ENCODE measurements at places on chromosomes 6 and 20.

GRCh38 chr6:30939473-30939872 lies 1.3 kb upstream of the MUCL3 start:
- DNase-seq, result no peak

GRCh38 chr20:19047040-19047950 lies 165.1 kb upstream of the SLC24A3 start:
- DNase-seq, result no peak

- no peak for DNase-seq
Measured at GRCh38 chr20:60034231-60035110, 76.2 kb downstream of the CDH26 start.

DNA sequence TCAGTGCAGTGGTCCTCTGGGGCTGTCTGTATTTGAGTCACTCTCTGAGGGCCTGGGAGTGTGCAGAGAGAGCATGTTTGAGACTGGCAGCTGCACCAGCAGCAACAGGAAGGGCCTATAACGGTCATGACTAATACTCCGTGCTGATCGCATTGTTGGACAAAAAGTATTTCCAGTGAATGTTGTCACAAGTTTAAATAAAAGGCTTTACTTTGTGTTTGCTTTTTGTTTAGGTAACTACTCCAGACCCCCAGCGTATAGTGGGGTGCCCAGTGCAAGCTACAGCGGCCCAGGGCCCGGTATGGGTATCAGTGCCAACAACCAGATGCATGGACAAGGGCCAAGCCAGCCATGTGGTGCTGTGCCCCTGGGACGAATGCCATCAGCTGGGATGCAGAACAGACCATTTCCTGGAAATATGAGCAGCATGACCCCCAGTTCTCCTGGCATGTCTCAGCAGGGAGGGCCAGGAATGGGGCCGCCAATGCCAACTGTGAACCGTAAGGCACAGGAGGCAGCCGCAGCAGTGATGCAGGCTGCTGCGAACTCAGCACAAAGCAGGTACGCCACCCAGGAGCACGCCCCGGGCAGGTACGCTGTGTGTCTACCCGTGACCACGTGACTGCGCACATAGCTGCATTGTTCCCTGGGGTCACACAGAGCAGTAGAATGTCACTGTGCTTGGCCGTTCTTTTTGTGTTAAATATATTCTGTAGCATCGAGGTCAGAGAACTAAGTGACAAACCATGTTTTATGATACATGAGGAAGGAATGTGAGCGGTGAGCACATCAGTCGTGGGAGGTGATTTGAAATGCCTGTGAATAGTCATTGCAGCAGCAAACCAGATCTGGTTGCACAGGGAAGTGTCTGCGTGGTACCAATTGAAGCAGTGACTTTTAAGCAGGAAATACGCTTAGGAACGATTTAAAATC lies 174.7 kb downstream of the TMEM242 start:
- DNase-seq, result no peak

DNA sequence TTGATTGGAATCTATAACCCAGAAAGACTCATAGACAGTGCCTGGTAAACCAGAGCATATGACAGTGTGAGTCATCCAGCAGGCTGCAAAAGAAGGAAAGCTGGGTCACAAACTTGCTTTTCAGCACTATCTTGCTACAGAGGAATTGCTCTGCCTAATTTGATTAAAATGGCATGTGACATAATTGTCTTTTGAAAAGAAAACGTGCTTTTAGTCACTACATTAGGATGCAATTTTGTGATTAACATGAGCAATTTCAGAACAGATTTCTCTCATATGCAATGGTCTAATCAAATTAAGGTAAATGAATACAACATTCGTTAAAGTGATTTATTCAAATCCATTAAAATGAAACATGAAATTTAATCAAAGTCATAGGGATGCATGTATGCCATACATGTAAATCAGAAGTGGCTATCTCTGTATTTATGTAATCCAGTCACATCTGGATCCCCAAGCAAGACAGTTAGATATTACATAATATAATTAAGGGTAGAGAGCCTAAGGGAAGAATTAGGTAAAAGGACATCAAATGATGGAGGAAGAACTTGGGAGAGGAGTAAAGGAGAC lies 400.0 kb upstream of the HTR1E start:
- DNase-seq, result no peak

- DNase-seq, result no peak
Measured at GRCh38 chr20:20814685-20815084, 102.2 kb upstream of the RALGAPA2 start.

DNA sequence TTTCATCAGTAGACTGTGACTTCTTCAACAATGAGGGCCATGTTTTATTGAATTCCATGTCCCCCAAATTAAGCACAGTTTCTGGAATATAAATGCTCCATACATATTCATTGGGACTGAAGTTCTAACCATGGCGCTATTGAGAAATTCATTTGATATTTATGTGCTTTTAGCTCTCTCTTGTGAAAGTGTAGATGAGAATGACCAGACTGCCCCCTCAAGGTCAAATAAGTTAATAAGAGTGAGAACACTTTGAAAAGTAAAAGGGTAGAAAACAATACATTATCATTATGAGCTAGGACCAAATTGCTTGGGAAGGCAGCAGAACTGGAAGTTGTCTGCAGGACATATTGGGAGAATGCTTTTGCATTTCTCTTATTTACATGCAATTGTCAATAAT lies 597.9 kb downstream of the EPM2A start:
- DNase-seq, result no peak

Measured in naive B cell (primary cell).